ENCODE measurements at places on chromosomes 12 and 14.

DNA sequence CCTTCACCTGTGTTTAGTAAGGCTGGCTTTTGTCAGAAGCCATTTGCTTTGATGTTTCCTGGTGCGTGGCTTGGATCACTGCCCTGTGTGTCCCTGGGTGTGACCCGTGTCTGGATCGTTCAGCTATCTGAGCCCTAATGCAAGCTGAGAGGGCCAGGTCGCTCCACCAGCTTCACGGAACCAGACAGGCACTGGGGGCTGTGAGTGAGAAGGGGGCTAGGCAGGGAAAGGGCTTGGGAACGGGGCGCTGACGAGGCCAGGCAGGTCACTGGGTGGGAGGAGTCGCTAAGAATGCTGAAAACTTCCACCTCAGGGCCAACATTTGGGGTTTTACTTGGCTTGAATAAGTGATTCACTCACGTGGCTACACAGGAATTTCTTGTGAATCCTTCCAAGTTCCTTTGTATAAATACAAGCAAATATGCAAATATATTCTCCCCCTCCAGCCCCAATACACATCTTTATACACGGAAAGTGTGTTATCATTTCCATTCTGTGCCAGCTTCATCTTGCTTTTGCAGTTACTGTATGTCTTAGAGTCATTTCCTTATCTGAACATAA is 24.2 kb upstream of the MMP17 start:
- DNase-seq: no peak

- DNase-seq: peak; percentile 97
Observed at GRCh38 chr14:61526405-61527312, 168.7 kb upstream of the HIF1A start.

DNA sequence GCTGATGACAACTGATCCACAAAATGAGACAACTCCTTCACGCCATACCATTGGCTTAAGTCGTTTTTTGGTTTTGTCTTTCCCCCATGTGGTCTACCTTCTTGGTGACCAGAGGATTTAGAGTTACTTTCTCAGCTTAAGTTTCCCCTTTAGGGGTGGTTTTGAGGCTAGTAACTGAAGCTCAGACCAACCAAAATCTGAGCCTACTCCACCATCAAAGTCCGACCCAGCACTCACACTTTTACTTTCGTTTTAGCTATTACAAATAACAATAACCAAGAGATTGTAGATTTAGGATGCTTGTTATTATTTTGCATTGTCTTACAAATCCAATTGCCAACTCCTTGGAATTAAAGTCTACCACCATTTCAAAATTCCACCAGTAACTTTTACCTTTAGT is 130.6 kb upstream of the MDM1 start:
- no peak for DNase-seq

DNA sequence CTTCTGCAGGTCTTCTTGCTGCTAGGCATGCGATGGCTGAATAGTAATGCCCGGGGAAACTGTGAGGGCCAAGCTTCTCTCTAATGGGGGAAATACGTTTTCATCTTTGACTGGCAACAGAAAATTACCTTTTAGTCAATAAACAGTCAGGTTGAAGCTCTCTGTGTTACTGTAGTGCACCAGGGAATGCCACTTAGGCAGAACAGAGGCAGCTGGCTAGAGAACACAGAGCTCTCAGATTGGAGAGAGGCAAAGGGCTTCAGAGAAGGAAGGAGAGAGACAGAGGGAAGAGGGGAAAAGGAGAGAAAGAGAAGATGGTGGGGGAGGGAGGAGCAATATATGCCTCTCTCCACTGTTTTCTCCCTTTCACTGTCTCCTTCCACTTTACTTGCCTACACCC is 6.7 kb downstream of the HSD17B6 start:
- DNase-seq: no peak

GRCh38 chr14:64549016-64549415 is 745 bp upstream of the PPP1R36 start:
- DNase-seq: no peak

GRCh38 chr12:12439636-12440035 is 82.8 kb downstream of the BORCS5 start:
- DNase-seq: peak; percentile 77

GRCh38 chr12:123948401-123948795 is 24.2 kb downstream of the CCDC92 start:
- DNase-seq: no peak

GRCh38 chr14:89619596-89619995 is 202.6 kb upstream of the FOXN3 start:
- DNase-seq: no peak

DNA sequence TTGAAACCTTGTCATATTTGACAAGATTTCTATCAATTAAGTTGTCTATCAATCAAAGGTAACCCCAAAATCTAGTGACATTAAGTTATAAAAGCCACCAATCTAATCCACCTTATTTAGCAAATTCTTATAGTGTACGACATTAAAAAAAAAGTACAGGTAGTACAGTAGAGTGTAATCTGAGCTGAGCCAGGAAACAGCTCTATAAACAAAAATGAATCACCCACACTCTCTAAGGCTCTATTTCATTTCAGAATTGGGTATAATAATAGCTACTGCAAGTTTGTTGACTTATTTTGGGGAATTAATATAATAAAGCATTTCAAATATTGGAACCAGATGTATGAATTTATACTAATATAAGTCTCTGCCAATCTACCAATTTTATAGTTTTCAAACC is 342.4 kb upstream of the FLRT2 start:
- no peak for DNase-seq

GRCh38 chr12:31897781-31898503 is 61.3 kb upstream of the RESF1 start:
- peak; percentile 73 for DNase-seq

GRCh38 chr12:111322336-111323250 is 46.3 kb downstream of the PHETA1 start:
- DNase-seq: no peak

DNA sequence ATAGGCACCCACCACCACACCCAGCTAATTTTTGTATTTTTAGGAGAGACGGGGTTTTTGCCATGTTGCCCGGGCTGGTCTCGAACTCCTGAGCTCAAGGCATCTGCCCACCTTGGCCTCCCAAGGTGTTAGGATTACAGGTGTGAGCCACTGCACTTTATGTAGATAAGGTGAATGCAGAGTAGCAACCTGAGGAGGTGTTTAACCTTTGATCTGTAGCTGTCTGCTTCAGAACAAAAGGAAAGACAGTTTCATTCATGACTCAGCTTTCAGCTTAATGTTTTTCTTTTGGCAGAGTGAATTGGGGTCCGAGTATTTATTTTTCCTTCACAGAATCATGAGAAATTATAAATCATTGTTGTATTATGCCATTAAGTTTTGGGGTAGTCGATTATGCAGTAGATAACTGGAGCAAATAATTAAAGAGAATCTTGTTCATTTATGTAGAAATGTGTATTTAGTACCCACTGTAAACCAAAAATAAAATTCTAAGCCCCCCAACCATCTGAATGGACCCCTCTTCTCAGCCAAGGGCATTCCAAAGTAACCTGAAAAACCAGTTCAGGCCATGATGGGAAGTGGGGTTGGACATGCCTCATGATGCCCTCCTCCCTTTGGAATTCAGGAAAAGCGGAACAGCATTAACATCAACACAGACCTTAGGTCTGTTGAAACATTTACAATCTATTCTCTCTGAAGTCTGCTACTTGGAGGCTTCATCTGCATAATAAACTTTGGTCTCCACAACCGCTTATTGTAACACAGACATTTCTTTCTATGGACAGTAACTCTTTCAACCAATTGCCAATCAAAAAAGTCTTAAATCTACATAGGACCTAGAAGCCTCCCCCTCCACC is 10.7 kb upstream of the STX2 start:
- DNase-seq: peak; percentile 41

DNA sequence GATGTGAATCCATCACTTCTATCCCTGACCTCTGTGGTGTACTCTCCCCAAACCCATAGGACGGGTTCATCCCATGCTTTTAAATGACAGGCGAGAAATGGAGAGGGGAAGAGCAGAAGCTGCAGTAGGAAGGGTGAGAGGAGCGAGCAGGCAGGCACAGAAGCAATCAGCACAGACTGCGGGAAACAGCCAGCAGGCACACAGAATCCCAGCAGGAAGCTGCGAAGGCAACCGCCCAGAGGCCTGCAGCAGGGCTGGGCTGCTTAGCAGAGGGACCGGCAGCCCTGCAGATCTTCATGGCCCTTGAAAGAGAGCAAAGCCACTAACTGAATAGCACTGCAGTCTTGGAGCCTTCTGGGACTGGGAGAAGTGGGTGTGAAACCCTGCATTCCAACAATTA is 287.0 kb upstream of the FKBP4 start:
- DNase-seq: no peak

- DNase-seq: peak; percentile 44
Observed at GRCh38 chr12:77231501-77231918, 166.1 kb upstream of the E2F7 start.

DNA sequence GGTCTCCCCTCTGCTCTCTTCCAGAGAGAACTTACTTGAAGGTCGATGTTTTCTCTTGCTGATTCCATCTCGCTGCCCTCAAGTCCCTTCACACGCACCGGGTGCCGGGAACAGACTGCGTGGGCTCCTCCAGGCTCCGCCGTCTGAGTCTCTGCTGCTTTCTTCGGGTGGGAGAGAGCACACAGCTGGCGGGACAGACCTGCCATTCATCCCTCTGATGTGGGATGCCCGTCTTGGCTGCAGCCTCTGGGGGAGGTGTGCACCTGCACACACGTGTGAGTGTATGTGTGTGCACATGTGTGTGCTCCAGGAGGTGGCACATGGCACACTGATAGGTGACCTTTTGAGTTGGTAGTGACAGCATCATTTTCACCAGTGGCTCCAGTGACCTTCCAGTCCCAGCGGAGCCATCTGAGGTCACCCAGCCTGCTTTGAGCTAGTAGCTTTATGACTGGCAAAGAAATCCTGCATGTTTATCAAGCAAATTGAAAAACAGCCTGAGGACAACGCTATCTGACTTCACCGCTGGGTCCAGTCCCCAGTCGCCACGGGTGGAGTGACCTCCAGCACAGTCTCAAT is at the start of gene NINJ2:
NINJ2 (minus strand) TSS at position 153 of the 579 bp plus-strand sequence; CDS start at position 68, 85 bp downstream.
- DNase-seq: no peak

All from PC-9 (cell line).